ENCODE measurements at places on chromosomes 6 and 20.

DNA sequence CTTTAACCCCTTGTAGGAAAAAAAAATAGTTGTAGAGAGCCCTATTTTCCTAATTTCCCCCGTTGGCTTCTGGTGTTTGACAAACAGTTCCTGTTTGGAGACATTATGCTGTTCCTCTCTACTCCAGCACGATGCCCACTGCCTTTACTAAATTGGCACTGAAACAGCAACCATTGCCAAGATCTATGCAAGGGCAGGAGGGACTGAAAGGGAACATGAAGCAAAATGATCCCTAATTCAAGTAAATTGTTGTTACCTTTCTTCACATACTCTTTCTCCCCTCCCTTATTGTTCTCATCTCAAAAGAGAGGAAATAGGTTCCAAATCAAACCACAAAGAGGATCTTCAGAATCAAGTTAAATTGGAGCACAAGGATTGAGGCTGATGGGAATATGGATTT, 764.1 kb upstream of the MMS22L start:
- no peak for DNase-seq

GRCh38 chr6:141492521-141493284, 640.0 kb upstream of the GJE1 start:
- no peak for DNase-seq

GRCh38 chr6:6856538-6857523, 250.9 kb upstream of the RREB1 start:
- peak; percentile 68 for DNase-seq

GRCh38 chr6:30709101-30709868, 7.8 kb downstream of the MDC1 start:
- DNase-seq, result no peak

DNA sequence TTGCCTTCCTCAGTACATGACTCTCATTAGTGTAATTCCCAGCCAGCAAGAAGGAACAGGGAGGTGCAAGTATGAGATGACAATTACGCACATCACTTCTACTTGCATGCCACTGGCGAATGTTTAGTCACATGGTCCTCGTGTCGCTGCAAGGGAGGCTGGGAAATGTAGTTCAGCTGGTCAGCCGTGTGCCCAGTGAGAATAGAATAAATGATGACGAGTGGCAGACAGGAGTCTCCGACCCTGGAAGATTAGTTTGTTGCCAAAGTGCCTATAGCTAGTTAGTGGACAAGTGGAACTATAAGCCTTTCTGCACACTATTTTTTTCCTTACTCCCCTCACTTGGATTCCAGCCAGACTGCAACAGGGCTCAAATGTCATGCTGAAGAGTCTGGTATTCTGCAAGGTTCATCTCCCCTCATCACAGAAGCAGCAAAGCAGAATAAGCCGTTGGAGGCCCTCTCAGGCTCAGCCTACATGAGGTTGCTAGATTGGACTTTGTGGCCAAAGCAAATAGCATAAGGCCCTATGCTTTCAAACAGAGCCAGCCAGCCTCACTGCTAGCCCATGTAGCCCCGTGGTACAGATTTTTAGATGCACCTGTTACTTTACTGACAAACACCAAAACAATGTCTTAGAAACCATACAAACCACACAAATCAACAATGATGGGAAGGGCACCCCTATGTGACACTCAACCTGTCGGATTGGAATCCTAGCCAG, 9.7 kb downstream of the LINC00237 start:
- DNase-seq, result no peak

DNA sequence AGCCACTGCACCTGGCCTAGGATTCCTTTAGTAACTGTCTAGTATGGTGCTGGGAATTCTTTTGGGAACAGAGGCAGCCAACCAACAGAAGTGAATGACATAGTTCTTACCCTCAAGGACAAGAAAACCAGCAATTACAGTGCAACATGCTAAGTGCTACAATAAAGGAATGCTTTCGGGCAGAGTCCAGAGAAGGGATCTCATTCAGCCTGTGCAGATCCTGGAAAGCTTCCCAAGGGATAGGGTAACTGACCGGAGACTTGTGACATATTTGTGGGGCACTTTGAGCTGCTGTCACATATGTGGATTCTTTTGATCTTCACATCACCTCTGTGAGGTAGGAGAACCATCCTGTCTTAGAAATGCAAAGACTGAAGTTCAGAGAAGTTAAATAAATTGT, 46.8 kb downstream of the C6orf15 start:
- no peak for DNase-seq

GRCh38 chr6:111718326-111718725, 112.6 kb upstream of the TRAF3IP2 start:
- DNase-seq, result no peak

DNA sequence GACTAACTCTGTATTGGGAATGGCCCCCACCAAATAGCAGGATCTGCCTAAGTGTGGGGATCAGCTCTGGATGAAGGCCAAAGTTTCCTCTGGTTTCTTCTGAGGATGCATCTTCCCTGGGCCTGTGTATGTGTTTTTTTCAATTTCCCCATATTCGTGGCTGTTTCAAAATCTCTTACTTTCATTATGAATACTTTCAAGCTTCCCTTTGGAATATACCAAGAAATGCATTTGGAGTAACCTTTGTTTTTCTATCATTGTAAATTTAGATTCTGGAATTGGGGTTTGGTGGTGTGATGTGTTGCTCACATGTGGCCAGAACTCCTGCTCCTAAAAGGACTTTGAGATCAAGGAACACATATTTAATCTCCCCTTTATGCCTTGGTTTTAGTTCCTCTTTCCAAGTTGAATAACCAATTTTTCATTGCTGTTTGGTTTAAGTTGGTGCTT, 8.4 kb downstream of the ENTPD6 start:
- DNase-seq, result peak; percentile 20

DNA sequence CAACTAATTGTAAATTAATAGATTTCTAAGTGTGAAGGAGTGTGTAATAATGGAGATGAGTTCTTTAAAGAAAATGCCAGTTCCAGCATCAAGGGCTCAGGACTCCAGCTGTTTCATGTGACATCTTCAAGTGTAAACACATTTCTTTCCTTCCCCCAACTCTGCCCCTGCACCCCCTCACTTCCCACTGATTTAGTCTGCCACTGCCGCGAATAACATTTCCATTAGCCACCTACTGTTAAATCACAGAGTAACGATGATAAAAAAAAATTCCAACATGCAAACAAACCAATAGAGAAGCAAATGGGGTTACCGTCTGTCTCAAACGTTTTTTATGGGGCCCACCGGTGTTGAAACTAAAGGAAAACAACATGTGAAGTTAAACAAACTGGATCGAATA, 414.3 kb downstream of the SAMD5 start:
- DNase-seq, result no peak

- peak; percentile 87 for DNase-seq
Observed at GRCh38 chr20:37406010-37406998, 60.4 kb downstream of the SRC start.

GRCh38 chr20:63534831-63535651, 2.1 kb downstream of the PTK6 start:
- DNase-seq, result no peak

DNA sequence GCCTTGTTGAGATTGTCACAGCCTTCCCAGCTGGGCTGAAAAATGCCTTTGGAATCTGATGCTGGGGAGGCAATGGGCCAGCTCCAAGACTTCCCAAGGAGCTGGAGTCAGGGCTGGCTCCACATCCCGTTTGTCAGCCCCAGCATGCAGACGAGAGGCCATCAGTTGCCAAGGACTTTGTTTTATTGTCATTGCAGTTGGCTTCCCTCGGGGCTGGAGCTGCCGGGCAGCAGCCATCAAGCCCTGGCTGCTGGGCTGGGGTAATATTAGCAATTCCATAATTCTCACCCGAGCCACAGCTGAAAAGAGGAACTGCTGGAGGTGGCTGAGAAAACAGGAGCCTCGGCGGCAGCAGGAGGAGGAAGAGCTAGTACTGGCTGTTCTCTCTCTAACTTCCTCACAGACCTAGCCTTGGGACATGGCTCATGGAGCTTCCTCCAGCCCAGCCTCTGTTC, 182.5 kb downstream of the CDC5L start:
- no peak for DNase-seq

DNA sequence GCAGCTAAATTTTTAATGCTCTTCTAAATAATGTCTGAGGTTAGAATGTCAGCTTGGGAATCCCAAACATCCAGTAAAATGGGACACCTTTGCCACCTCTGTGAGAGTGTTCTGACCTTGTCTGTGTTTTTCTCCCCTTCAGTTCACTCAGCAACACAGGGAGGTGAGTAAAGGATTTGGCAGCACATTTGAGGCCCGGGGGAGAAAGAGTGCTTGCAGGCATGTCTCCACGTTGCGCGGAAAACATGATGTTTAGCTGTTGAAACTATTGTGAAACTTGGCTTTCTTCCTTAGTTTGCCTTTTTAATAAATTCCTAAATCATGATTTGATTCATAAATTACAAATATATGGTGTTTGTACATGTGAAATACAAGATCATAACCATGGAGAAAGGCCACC, 707.8 kb upstream of the FLRT3 start:
- DNase-seq, result no peak

DNA sequence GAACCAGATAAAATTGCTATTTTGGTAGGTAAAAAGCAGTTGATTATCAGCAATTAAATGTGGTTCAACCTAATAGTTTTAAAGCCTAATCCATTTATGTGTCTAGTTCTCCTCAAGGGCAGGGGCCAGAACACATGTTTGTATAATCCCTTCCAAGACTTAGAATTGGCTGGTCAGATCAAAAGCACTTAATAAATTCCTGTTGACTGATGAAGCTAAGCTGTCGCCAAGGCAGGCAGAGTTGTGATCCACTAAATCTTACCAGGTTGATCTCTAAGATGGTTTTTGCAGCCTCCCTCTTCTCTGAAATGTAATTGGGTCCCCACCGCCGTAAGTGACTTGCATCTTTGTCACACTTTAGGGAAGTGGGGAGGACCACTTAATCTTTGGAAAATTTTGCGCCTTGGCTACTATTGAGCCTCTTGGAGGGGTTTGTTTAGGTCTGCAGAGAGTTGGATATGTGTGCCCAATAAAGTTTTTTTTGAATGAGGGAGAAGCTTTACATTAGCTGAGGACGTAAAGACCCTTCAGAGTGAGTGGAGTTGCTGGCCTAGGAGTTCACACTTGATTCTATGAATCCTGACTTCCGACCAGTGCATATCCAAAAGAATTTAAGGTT, 65.9 kb downstream of the PHF20 start:
- no peak for DNase-seq

GRCh38 chr6:108562503-108562993, 1.8 kb downstream of the FOXO3 start:
- DNase-seq, result no peak

GRCh38 chr20:42494290-42494689, 695.4 kb downstream of the PTPRT start:
- DNase-seq, result no peak

- DNase-seq, result peak; percentile 27
Observed at GRCh38 chr6:53679446-53679933, 13.9 kb upstream of the KLHL31 start.

GRCh38 chr6:21151119-21151518, 442.4 kb upstream of the SOX4 start:
- no peak for DNase-seq

- DNase-seq, result no peak
Observed at GRCh38 chr6:135170238-135170637, 10.9 kb upstream of the MYB start.

GRCh38 chr6:10395171-10395703, 19.6 kb downstream of the TFAP2A start:
- DNase-seq, result no peak

DNA sequence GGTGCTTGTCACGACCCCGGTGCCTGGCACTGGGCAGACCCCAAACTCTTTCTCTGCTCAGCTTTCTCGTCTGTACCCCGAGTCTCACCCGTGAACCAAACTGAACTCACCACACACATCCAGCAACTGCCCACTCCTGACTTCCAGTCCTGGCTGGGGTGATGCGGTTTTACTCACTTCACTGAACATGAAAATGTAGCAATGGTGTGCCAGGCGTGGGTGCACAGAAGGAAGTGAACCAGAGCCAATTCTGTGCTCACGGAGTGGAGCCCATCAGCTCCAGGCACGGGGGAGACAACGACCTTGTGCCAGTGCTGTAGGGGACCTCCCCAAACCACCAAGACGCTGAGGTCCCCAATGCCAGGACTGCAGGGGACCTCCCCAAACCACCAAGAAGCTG, 78.7 kb upstream of the AFDN start:
- DNase-seq, result no peak
